ENCODE measurements at places on chromosomes 6 and 20.
A peak's percentile ranks its signal among the peaks of the same experiment; 100 is the strongest.

GRCh38 chr6:38567436-38567835 is 72.3 kb downstream of the BTBD9 start:
- no peak for DNase-seq

- no peak for DNase-seq
These were observed 267.6 kb upstream of the ZFP64 start for GRCh38 chr20:52459150-52459549.

- DNase-seq, result no peak
These were observed 76.8 kb upstream of the DUSP22 start for GRCh38 chr6:215335-216034.

DNA sequence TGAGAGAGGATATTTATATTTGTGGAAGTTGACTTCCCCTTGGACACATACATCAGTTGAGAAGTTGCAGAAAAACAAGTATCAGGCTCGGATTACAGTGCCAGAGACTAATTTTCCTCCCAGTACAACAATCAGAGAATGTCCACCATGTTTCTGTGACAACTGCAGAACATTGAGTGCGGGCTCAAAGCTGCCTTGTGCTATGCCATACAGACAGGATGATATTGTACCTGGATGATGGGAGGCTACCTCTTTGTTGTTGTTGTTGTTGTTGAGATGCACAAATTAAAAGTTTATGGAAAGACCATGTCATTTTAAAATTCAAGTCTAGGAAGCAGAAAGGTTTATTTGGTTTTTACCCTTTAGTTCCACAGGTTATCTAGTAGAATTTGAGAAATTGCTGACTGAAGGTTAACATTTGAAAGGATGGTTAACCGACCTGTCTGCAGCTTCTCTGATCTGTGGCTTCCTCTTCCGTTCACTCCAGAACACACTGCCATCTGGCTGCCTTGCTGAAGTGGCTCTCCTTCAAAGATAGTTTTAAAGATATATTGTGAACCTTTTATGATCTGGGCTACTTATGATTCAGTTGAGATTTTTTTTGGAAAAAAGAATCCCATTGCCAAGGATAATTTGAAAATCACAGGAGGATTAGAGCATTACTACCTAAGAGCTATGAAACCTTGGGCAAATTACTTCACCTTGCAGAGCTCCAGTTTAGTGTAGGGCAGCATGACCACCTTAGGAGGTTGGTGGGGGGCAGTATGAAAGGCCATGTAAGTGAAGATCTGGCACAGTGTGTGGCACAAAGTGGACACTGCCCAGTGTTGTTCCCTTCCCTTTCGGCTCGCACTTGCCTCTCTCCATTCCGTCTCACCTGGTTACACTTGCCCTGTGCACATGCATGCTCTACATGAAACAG is 15.9 kb downstream of the TMEM200A start:
- DNase-seq, result peak; percentile 75

DNA sequence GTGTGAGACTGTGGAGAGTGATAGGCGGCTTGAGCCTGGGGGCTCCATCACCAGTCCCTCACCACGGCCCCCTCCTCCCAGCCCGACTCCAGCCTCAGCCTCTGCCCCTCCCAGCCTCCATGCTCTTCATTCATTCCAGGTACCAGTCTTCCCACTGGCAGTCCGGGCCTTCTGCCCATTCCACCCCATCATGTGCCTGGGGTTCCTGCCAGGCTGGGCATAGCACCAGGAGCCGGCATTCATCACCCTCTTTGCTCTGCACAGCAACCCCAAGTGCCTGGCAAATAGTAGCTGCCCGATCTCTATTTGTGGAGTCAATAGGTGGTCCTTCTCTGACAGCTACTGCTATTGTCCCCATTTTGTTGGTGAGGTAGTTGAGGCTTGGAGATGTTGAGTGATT is 39.6 kb upstream of the GTSF1L start:
- DNase-seq, result no peak

- DNase-seq, result no peak
These were observed 545.2 kb upstream of the MAN1A1 start for GRCh38 chr6:119894811-119895210.

DNA sequence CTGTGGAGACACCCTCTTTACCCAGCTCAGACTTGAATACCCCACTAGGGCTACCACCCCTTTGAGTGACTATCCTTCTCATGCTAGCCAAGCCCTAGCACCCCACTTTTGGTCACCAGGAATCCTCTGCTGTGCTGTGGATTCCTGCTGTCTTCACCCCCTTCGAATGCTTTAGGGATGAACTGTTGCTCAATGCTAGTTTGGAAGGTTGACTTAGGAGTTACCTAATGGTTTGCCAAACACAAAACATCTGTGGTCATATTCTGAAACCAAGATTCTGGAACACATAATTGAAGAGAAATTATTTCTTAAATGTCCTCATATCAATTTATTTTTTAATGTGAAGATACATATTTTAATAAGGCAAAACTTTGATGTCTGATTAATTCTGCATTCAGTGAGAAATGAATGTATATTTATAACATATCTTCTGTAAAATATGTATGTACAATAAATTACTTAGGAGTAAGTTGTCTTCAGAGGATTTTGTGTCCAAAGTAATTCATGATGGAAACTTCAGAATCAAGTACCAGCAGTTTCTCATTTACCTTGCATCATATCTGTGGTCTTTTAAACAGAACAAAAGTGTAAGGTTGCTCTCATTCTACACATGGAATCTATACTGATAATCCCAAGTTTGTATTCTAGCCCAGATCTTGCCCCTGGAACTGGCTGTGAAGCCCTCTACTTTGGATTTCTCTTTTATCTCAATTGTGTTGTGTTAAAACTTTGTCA is 46.9 kb downstream of the TMEM200A start:
- DNase-seq, result no peak

DNA sequence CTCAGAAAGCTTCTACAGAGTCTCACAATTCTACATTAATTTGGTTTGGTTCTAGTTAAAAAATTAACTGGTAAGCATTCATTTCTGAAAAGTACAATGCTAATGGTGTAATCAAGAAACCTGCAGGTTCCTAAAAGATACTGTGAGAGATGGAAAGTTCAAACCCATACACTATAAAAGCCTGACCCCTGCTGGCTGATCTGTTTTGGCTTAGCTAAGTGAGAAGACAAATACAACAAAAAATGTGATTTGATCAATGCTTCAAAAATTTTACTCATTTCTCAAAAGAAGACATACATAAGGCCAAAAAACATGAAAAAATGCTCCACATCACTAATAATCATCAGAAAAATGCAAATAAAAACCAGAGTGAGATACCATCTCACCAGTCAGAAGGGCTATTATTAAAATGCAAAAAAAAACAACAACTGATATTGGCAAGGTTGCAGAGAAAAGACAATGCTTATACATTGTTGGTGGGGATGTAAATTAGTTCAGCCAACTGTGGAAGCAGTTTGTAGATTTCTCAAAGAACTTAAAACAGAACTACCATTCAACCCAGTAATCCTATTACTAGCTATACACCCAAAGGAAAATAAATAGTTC is 102.8 kb downstream of the MOXD1 start:
- peak; percentile 54 for DNase-seq

DNA sequence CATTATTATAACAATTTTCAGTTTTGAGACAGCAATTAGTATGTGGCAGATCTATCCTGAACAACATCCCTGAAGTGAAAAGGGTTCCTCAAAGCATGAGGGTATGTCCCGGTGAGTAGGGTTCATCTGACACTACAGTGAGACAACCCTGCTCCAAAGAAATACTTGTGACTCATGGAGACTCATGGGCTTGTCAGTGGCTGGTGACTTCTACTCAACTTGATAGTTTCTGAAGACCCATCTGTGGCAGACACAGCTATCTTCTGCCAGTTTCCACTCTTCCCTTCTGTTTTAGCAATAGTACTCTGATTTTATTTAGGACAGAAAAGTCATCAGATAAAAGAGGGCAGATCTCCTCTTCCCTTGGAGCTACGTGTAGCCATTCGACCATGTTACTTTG is 41.4 kb downstream of the MAP3K7 start:
- no peak for DNase-seq

DNA sequence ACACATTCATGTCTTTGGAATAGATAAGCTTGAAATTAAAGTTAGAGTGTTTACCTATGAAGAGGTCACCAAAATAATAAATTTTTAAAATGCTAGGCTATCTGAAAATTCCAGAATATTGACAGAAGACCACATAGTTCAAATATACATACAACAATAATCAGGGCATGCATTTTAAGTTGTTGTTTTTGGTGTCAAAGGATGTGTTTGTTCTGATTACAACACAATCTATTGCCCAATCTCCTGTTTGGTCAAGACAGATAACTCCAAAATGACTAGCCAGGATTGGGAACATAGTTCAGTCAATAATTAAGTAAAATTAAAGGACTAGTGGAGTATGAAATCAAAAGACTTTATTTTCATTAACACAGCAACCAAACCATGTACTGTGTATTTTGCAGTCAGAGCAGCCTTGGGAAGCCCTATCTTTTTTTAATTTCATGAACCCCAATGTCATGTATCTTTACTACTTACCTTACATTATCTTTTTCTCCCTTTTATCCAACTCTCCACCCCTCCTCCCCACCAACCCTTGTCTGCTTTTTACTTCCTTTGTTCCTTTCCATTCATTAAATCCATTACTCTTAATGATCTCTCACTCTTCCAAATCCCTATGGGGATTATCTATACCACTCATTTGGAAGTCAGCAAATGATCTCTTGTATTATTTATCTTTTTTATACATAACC is 111.2 kb downstream of the CDK19 start:
- DNase-seq, result no peak

- DNase-seq, result no peak
These were observed 642.1 kb upstream of the FLRT3 start for GRCh38 chr20:14979453-14979986.

DNA sequence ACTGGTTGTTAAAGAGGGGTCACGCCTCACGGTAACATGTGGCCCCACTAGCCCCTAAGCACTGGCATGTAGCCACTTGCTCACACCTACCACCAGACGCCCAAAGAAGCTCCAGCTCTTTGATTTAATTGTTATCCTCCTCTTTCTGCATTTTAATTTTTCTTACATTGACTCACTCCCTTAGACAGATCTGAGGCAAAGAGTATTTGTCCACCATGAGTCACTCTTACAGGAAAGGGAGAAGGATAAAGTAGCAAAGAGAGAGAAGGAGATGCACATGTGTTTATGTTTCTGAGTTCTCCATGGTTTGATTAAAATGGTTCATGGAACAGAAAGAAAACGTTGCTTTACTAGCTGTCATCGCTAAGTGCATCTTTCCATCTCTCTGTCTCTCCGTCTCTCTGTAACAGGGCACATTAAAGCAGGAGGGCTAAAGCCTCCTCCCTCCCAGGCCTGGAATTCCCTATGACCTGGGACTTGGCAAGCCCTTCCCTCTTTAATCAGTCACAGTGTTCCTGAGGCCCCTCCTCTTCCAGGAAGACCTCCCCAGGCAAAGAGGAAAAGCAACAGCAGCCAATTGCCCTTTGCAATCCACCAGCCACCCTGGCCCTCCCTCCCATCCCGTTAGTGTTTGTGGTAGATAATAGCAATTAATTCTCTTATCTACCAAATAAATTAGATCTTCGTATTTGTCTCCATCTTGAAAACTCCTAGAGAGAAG is 112.8 kb upstream of the TSHZ2 start:
- DNase-seq, result no peak

DNA sequence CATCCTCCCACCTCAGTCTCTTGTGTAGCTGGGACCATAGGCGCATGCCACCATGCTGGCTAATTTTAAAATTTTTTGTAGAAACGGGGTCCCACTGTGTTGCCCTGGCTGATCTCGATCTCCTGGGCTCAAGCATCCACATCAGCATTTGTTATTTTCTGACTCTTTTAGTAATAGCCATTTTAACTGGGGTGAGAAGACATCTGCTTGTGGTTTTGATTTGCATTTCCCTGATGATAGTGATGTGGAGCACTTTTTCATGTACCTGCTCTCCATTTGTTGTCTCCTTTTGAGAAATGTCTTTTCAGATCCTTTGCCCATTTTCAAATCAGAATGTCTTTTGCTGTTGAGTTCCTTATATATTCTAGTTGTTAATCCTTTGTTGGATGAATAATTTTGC is 22.2 kb upstream of the TULP4 start:
- no peak for DNase-seq

- DNase-seq, result no peak
These were observed 53.8 kb downstream of the PKIB start for GRCh38 chr6:122663981-122664380.

GRCh38 chr6:108955329-108955949 is 107.2 kb downstream of the ARMC2 start:
- DNase-seq, result no peak

- no peak for DNase-seq
These were observed 669 bp upstream of the TMEM30A start for GRCh38 chr6:75285283-75285639.

- no peak for DNase-seq
These were observed 121.4 kb upstream of the TCF21 start for GRCh38 chr6:133767357-133767970.

GRCh38 chr6:167676000-167676665 is 150.6 kb upstream of the AFDN start:
- DNase-seq, result no peak

DNA sequence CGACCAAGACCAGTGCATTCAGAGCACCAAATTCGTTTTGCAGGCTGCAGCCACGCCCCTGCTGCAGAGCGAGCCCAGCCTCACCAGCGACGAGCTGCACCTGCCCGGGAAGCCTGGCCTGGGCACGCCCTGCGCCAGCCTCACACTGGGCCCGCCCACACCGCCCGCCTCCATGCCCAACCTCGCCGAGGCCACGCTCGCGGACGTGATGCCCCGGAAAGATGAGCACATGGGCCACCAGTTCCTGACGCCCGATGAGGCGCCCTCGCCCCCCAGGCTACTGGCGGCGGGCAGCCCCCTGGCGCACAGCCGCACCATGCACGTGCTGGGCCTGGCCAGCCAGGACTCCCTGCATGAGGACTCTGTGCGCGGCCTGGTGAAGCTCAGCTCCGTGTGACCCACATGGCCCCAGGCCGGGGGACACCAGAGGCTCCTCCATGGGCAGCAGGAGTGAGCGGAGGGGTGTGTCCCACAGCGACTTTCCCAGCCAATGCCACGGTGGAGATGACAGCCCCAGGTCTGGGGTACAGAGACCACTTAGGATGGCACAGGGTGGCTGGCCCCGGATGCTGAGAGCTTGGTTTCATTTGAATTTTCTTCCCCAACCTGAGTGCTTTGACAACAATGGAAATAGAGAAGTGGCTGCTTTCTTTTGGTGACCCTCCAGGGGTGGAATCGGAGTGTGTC is 150.2 kb upstream of the SNX9 start:
- DNase-seq, result no peak

GRCh38 chr6:108068618-108069017 is 5.9 kb downstream of the OSTM1 start:
- DNase-seq, result peak; percentile 64

Data from activated CD8-positive, alpha-beta T cell treated with anti-CD3 and anti-CD28 coated beads, Interleukin-2, amount 10 ng/mL, durations not matched to agents 7 days and 5 days (primary cell).